ENCODE measurements at places on chromosomes 5 and 9.

DNA sequence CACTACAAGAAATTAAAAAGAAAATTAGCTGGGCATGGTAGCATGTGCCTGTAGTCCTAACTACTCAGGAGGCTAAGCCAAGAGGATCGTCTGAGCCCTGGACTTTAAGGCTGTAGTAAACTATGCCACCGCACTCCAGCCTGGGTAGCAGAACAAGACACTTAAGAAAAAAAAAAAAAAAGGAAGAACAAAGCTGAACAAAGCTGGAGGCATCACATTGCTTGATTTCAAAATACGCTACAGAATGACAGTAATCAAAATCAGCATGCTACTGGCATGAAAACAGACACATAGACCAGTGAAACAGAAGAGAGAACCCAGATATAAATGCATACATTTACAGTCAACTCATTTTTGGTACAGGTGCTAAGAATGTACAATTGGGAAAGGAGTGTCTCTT lies 14.5 kb upstream of the OTULIN start:
- H3K4me1 ChIP-seq = peaks cover 9% of the 10 kb centered on the region
- DNase-seq = no peak
- no peaks in the 10 kb centered on the region for H3K36me3 ChIP-seq
- peak overlapping the region; percentile 22 for H3K27ac ChIP-seq
- no peak overlapping the region for H3K4me3 ChIP-seq
- H3K27me3 ChIP-seq = peaks cover 22% of the 10 kb centered on the region

GRCh38 chr9:76585487-76586389 lies 126.8 kb downstream of the GCNT1 start:
- H3K4me3 ChIP-seq = no peak overlapping the region
- no peaks in the 10 kb centered on the region for H3K4me1 ChIP-seq
- H3K36me3 ChIP-seq = no peaks in the 10 kb centered on the region
- DNase-seq = no peak
- no peak overlapping the region for H3K27ac ChIP-seq

DNA sequence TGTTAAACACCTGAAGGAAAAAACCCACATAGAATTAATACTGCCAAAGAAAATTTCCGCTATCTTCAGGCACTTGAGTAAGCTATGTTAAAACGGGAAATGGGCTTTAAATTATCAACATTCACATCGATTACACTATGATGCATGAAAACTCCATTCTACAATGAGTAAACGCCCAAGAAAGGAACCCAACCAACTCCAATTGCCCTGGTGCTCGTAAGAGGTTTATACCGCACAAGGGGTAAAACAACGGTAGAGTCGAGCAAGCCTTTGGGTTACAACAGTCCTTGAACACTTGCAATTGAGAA lies 1.0 kb downstream of the AGTPBP1 start:
- H3K27ac ChIP-seq = peak overlapping the region; percentile 93
- peak overlapping the region; percentile 91 for H3K4me3 ChIP-seq
- H3K4me1 ChIP-seq = peaks cover 40% of the 10 kb centered on the region
- peaks cover 1% of the 10 kb centered on the region for H3K36me3 ChIP-seq
- peak; percentile 49 for DNase-seq

GRCh38 chr9:93908591-93909241 lies 46.4 kb downstream of the BARX1 start:
- H3K4me3 ChIP-seq = no peak overlapping the region
- H3K4me1 ChIP-seq = peaks cover 9% of the 10 kb centered on the region
- H3K27ac ChIP-seq = no peak overlapping the region

DNA sequence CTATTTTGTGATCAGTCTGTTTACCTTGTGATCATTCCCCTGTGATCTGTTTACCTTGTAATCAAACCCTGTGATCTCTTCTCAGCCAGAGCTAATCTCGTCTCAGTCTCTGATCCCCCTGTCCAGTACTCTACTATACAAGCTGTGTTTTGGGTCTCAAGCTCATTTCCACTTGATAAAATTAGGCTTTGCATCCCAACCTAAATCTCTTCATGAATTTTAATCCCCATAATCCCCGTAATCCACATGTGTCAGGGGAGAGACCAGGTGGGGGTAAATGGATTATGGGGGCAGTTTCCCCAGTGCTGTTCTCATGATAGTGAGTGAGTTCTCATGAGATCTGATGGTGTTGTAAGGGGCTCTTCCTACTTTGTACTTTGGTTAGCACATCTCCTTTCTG lies 157.2 kb downstream of the PRR16 start:
- no peak overlapping the region for H3K27ac ChIP-seq
- H3K4me1 ChIP-seq = peaks cover 8% of the 10 kb centered on the region
- H3K36me3 ChIP-seq = no peaks in the 10 kb centered on the region
- H3K27me3 ChIP-seq = no peaks in the 10 kb centered on the region
- H3K4me3 ChIP-seq = no peak overlapping the region
